ENCODE measurements at places on chromosomes 11 and 22.

DNA sequence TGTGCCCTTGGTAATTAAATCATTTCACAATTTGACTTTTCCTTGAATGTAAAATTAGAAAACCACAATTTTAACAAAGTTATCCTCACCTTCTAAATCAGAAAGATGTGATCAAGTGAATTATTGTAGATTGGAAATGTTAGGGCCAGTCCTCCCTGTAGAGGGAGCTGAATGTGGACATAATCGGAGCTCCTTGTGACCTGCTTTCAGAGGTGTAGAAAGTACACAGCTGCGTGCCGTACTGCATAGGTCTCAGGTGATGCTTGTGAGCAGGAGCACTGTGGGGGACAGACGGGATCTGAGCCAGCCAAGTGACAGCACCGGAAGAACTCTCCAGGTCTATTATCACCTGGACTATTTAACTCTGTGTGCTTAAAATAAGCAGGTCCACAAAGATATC lies 338.0 kb downstream of the AASDHPPT start:
- DNase-seq, result no peak

DNA sequence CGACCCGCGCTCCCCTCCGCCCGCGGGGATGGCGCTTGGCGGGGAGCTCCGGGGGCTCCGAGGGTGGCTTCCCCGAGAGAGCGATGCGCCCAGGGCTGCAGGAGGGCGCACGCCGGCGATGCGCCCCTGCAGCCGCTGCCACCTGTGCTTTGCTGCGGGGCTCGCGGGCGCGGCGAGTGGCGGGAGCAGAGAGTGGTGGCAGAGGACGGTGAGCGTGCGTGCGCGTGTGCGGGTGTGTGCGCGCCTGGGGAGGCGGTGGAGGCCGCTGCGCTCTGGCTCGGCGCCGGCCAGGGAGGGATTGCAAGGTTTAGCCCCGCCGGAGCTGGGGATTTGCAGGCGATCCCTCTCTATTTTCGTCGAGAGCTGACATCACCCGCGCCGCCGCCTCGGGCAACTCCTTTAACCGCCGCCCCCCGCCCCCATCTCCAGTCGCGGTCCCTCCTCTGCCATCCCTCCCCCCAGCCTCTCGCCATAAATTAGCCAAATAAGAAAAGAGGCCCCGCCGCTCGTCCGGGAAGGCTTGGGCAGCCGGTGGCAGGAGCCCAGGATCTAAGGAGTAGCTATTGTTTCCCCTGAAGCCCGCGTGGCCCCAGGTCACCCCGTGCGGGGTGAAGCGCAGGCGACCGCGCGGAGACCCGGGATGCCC lies at the start of gene SLC1A2:
SLC1A2 (minus strand) TSS at position 375 of the 646 bp plus-strand sequence. CDS start 592 bp downstream, outside the sequence.
- no peak for DNase-seq

DNA sequence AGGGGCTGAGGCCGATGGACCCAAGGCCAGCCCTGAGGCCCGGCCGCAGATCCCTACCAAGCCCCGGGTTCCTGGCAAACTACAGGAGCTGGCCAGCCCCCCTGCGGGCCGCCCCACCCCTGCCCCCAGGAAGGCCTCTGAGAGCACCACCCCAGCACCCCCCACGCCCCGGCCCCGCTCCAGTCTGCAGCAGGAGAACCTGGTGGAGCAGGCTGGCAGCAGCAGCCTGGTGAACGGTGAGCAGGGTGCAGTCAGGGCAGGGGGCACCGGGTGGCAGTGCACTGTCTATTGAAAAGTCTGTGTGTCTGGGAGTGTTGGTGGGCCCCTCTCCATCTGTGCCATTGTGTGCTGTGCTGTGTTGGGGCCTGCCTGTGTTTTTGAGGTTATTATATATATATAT lies 16.1 kb downstream of the MICALL1 start:
- no peak for DNase-seq

DNA sequence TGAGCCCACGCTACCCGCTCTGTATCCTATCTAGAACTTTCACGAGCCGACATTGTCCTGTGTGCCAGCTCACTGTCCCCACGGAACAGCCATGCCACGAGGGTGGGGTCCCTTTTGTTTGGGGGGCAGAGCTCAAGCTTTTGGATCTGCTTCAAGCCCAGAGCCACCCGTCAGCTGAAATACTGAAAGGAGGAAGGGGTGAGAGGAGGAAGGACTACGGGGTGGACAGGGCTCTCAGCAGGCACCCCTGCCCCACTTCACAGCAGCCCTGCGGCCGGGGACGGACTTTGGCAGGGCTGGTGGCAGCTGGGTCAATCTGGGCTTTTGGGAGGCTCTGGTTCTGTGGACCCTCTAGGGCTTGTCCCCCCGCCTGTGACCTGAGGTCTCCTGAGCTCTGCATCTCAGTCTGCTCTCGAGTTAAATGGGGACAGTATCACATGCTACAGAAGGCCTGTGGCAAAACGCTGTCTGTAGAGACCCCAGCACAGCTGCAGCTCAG lies 30.0 kb upstream of the MUC5AC start:
- no peak for DNase-seq

GRCh38 chr22:37601540-37602442 lies 6.8 kb upstream of the GGA1 start:
- no peak for DNase-seq

DNA sequence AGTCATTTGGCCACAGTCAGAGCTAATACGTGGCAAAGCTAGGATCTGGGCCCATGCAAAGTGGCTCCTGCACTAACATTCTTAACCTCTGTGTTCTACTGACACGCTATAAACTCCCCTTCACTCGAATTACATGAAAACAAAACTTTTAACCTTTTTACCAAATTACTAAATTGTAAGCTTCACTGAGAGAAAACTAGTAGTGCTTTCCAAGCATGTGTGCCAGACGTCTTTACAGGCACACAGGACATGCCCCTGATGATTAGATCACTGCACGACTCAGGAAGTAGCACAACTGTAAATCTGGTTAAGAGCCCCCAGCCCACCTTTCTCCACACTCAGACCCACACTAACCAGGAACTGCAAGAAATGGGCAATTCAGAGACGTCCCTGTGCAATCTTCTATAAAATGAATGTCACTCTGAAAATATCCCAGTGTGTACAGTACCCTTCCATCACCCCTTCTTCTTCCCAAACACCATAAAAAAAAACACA lies 16.1 kb downstream of the PHF21A start:
- no peak for DNase-seq

DNA sequence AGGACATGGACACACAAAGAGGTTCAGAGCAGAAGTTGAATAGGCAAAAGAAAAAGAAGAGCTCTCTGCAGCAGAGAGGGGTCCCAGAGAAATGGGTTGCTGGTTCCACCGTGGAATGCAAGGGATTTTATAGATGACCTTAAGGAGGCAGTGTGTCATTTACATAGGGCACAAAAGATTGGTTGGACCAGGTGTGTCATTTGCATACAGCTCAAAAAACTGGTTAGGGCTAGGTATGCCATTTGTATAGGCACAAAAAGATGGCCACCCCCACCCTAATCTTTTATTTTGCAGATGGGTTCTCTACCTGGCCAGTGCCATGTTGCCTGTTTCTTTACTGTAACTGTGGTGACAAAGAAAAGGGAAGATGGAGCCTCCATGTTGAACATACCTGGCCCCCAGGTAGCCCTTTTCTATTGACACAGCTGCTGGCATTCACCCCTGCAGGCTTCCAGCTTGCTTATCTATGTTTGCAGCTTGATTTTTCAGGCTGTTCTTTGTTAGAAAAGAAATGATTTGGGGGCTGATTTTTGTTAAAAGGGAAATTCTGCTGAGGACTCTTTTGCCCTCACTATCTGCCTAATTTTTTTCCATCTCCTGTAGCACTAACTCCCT lies 3.1 kb upstream of the CAVIN3 start:
- DNase-seq, result no peak

DNA sequence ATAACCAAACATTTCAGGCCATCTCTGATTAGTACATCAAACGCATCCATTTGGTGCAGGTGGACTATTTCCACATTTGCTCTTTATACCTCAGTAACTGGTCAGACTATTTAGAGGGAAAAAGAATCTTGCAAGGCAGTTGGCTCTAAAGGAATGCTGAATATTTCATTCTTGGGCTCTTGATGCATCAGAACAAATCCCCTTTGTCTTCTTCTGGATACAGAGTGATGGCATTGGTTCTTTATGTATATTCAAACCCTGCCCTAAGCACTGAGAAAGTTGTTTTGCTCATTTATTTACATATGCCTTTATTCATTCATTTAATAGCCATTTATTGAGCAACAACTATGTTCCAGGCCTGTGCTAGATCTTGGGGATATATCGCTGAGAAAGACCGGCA lies 31.1 kb upstream of the RAB30 start:
- no peak for DNase-seq

DNA sequence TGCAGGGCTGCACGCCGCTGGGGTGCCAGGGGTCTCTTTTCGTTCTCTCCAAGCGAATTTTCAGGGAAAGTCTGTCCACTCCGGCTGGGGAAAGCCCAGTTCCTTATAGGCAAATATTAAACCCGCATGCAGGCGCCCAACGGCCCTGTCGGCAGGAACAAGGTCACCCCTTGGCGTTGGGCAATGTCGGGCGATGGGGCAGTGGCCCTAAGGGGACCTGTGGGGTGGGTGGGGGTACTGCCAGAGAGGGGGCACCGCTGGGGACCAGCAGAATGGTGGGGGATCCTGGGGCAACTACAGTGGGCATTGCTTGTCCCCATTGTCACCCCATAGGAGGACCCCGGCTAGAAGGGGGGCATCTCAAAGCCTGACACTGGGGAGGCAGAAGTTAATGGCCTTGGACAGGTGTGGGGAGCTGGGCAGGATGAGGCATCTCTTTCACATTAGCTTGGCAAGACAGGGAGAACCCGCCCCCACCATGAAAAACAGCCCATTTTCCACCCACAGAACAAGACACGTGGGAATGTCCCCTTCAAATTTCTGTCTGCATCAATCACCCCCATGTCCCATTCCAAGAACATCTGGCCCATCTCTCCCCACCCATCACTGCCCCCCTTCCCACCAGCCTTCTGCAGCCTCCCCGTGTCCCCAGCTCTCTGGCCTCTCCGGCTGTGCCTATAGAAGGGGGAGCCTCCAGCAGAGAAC lies 5.5 kb upstream of the IGF2 start:
- DNase-seq, result no peak

DNA sequence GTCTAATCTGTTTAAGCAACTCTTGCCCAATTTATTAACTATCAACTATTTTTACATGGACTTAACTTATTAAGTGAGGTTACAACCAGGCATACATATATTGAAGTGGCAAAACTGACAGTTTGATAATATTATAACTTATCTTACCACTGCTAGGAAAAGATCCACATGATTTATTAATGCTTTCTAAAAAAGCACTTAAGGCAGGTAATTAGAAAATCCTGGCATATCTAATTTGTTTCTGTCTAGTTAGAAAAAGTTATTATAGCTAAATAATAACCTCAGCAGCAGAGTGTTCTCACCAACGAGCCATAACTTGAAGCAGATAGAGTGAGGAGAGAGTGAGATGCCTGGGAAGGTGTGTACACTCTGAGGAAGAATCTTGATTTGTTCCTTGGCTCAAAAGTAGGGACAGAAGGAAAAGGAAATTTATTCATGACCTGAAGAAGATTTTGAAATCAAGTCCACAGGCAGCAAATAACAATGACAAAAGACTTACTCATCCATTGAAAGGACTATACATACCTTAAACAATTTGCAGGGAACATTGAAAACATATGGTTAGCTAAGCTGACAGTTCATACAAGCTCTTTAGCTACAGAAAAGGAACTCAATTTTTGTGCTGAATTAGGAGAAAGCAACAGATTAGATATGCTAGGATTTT lies 7.1 kb upstream of the MUC15 start:
- DNase-seq, result no peak

GRCh38 chr11:89161949-89162348 lies 15.7 kb upstream of the TYR start:
- DNase-seq, result no peak

DNA sequence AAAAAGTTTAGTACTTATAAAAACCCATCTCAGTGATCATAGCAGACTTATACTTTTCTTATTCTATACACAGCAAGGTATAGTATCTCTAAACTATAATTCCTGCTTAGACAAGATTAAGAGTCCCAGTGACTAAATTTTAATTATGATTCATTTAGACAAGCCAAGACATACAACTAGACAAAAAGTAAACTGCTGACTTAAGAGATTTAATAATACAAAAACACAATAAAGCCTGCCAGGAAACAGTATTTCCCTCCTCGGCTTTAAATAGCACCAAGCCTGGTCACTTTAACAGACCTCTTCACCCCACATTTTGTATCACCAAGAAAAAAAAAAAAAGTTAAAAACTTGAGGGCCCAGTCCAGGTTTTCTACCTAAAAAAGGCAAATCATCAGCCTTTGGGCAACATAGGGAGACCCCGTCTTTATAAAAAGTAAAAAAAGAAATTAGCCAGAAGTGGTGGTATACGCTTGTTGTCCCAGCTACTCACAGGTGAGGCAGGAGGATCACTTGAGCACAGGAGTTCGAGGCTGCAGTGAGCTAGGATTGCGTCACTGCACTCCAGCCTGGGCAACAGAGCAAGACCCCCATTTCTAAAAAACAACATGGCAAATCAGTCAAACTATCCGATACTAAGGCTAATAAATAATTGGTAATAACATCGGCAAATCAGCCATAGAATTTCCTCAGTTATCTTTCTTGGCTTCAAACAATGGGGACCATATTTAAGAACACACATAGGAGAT lies 53.8 kb downstream of the SIK3 start:
- DNase-seq, result no peak

GRCh38 chr11:7604331-7604955 lies 68.9 kb downstream of the CYB5R2 start:
- DNase-seq, result no peak

DNA sequence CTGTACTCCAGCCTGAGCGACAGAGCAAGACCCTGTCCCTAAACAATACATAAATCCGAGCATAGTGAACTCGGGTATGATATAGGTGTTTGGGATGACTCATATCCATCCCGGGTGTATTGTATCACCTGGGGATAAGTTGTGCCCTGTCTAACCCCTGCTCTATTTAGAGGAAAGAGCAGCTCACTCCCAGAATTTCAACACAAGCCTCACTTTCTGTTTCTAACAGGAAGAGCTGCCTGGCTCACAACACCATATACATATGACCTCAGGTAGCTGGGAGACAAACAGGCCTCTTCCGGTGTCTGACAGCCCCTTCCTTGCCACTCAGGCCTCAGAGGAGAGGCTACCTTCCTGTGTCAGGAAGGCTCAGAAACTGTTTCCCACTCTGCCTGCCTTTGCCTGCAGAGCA lies 9.9 kb upstream of the MICALL1 start:
- DNase-seq, result no peak

GRCh38 chr11:15816260-15816871 lies 540.0 kb downstream of the SOX6 start:
- DNase-seq, result peak; percentile 77

DNA sequence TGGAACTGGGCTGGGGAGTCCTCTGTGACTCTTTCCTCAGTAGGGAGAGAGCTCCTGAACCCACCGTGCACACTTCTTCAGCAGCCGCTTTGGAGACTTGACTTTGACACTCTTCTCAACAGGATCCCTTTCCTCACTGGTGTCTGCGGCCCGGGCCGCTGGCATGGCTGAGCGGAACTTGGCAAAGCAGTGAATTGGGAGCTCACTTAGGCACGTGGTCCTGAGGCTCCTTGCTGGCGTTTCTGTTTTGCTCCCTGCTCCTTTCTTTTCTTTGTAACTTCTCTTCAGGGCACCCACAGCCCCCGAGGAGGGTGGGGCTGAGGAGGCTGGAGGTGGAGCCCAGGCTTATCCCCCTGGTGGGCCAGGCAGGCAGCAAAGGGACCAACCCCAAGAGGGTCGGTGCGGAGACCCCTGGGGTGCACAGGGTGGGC lies 8.4 kb upstream of the KCNQ1OT1 start:
- DNase-seq, result peak; percentile 68

- DNase-seq, result no peak
Observed at GRCh38 chr11:130477586-130478203, 29.2 kb downstream of the ADAMTS15 start.

- no peak for DNase-seq
Observed at GRCh38 chr11:97280347-97280746, 890.5 kb downstream of the JRKL start.

GRCh38 chr22:35950262-35950661 lies 78.4 kb downstream of the RBFOX2 start:
- DNase-seq, result no peak

All from right atrium auricular region (tissue), 2 donors.